GM12865 (cell line): ENCODE measurements at places on chromosomes 5 and 9.

DNA sequence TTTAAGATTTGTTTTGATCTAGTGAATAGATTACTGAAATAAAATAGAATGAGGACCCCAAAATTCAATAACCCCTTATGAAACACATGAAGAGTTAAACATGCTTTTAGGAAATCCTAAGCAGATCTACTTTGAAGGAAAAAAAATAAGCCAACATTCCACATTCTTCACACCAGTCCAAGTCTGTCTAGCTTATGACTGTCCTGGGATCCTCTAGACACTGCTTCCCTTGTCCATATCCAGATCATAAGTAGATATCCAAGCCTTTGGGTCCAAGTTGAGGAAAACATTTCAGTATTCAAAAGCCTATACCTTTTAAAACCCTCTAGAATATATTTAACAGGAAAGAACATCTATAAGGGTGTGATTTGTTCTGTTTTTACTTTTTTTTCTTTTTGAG lies 58.8 kb upstream of the MINAR2 start:
- DNase-seq = no peak

DNA sequence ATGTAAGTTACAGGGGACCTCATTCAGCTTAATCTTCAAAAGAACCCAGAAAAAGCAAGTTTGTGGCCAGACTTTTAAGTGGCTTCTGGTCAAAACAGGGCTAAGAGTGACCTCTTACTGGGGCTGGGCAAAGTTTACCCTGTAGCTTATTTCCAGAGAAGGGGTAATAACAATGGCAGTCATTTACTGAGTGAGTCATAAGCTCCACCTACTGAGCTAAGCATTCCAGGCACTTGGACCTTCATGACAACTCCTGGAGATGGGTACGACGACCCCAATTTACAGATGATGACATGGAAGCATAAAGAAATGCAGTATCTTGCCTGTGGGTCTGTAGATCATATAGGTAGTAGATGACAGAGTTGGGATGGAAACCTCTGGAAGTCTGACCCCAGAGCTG lies 4.7 kb upstream of the GPR151 start:
- DNase-seq = no peak

DNA sequence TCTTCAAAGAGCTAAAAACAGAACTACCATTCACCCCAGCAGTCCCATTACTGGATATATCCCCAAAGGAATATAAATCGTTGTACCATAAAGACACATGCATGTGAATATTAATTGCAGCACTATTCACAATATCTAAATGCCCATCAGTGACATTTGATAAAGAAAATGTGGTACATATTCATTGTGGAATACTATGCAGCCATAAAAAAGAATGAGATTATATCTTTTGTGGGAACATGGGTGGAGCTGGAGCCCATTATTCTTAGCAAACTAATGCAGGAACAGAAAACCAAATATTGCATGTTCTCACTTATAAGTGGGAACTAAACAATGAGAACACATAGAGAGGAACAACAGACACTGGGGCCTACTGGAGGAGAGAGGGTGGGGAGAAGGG lies 38.7 kb downstream of the FCHO2 start:
- DNase-seq = no peak

- DNase-seq = peak; percentile 63
Observed at GRCh38 chr9:122051351-122052321, 41.5 kb downstream of the TTLL11 start.

- peak; percentile 61 for DNase-seq
Observed at GRCh38 chr9:37011530-37011929, 22.5 kb downstream of the PAX5 start.
